ENCODE measurements at places on chromosomes 3 and 15.

DNA sequence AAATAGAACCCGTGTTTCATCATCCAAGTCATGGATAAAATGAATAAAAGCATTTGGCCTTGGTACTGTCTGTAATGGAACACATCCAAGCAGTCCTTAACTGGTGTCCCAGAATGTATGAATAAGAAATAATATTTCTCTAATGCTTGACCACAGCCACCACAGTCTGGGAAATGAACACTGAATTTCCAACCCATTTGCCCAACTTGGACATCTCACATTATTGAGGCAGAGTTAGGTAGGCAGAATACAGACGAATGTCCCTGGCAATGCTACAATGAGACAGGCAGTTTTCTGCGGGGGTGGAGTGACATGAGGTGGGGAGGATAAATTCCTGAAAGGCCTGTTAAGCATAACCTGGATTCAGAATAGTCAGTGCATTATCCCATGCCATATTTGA lies 245.7 kb downstream of the ZIC1 start:
- DNase-seq = no peak

DNA sequence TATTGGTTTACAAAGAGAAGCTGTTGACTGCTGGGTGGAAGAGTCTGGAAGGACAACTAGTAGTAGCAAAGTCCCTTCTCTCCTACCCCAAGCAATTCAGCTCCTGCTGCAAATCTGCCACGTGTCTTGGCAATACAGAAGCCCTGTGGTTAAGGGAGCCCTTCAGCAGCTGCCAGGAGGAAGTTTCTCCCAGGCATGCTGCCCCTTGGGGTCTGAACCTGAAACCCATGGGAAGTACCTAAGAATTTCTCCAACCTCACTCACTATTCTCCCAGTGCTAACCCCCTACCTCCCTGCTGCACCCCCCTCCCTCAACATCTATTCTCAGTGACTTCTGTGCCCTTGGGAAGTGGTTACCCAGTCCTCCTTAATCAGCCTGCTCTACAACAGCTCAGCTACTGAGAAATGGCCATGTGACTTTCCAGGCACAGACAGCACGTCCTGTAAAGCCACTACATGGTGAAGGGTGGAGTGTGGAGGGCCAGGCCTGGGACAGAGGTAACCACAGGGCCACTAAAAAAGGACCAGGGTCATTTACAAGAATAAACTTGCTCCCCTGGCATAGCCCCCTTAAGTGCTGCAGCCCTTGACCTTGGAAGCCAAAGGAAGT lies 316.6 kb downstream of the NTRK3 start:
- DNase-seq = no peak

DNA sequence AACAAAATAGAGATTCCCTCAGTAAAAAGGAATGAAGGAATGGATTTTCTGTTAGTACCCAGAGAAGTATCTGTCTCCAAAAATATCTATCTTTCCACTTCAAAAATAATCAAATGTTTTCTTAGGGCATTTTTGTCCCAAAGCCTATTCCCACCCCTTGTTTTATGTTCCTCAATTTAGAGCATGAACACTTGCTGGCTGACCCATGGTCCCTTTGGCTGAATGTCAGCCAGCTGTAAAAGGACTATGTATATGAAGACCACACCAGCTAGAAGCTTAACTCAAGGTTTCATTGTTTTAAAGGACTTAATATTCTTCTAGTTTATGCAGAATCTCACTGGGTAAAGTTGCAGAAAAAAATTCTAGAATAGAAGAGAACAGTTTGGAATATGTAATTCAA lies 931.2 kb downstream of the MCTP2 start:
- DNase-seq = no peak

- no peak for DNase-seq
Measured at GRCh38 chr3:126023390-126023789, 54.4 kb downstream of the ROPN1B start.

DNA sequence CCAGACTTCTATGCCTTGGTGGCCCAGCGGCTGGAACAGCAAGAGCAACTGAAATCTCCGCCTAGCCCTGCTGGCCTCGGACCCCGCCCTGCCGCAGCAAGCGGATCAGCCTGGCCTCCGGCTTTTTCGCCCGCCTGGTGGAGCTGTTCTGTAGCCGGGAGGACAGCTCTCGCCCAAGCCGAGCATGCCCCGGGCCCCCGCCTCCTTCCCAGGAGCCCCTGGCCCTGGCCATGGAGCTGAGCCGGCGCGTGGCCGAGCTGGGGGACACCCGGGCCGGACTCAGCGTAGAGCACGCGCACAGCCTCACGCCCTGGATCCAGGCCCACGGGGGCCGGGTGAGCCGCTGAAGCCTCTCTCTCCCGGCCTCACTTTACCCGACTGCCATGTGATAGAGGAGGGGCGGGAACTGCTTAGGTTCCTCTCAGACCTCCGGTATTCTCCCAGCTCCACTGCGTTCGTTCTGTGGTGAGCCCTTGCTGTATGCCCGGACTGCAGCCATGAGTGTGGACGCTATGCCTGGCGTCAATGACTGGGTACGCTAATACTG lies 24.1 kb upstream of the MRPL3 start:
- peak; percentile 63 for DNase-seq

All from NCI-H1930 (cell line).